ENCODE measurements at places on chromosomes 5 and 9.

GRCh38 chr5:457195-457961 lies 14.4 kb downstream of the EXOC3 start:
- no peak overlapping the region for H3K4me3 ChIP-seq
- DNase-seq: no peak
- no peaks in the 10 kb centered on the region for H3K36me3 ChIP-seq

- no peak overlapping the region for H3K27ac ChIP-seq
- H3K36me3 ChIP-seq: peaks cover 26% of the 10 kb centered on the region
- H3K27me3 ChIP-seq: no peaks in the 10 kb centered on the region
- H3K4me1 ChIP-seq: no peaks in the 10 kb centered on the region
- no peak overlapping the region for H3K4me3 ChIP-seq
Measured at GRCh38 chr5:72330712-72331111, 10.5 kb downstream of the PTCD2 start.

DNA sequence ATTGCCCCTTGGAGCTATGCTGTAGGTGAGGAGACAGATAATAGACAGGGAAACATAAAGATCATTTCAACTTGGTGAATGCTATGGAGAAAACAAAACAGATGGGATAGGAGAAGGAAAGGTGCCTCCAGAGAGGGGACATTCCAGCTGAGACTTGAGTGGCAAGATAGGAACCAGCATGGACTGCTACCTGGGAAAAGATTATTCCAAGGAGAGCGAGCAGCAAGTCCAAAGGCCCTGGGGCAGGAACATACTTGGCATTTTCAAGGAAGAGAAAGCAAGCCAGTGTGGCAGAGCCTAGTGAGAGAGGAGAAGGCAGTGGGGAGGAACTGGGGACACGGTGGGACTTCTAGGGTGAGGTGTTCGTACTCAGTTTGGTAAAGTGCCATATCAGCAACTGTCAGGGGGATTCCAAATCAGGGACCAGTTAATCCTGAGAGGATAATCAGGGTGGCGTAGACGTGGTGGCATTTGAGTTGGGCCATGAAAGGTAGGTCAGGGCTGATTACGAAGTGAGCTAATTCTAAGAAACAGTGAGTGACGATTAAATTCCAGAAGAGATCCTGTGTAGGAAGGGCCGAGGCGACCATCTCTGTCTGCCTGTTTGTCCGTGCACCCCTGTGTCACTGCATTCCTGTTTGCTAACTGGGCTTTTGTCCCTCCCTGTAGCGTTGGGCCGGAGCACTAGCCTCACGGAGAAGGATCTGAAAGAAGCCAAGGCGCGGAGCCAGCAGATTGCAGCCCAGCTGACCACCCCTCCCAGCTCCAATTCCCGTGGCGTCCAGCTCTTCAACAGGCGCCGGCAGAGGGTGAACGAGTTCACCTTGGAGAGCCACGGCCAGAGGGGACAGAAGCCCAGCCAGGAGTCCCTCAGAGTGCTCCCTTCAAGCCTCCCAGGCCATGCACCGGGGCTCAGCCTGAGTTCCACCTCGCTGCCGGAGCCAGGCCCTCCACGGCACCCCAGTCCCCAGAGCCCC lies 7.1 kb downstream of the SYNPO start:
- no peak overlapping the region for H3K27ac ChIP-seq
- H3K4me3 ChIP-seq: no peak overlapping the region
- no peaks in the 10 kb centered on the region for H3K36me3 ChIP-seq
- no peaks in the 10 kb centered on the region for H3K27me3 ChIP-seq
- DNase-seq: no peak

GRCh38 chr9:121958530-121958929 lies 134.6 kb downstream of the TTLL11 start:
- DNase-seq: no peak
- H3K27me3 ChIP-seq: no peaks in the 10 kb centered on the region
- no peak overlapping the region for H3K4me3 ChIP-seq
- H3K36me3 ChIP-seq: no peaks in the 10 kb centered on the region
- no peaks in the 10 kb centered on the region for H3K4me1 ChIP-seq
- no peak overlapping the region for H3K27ac ChIP-seq

DNA sequence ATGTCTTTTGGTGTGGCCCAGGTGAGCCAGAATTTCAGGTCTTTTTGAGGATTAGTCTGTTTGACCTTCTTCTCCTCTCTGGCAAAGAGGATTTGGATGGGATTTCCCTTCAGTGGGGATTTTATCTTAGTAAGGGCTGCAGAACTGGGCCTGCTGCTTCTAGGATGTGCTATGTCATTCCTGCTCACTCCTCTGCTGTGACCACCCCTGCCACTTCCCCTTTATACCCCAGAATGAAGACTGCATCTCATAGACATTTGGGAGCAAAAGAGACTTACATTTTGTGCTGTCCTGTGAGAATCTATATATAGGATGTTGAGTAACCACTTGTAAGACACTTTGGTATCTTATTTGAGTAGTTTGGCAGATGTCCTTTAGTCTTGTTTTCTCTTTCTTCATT lies 76.2 kb downstream of the ARHGAP26 start:
- H3K4me1 ChIP-seq: peaks cover 46% of the 10 kb centered on the region
- no peaks in the 10 kb centered on the region for H3K36me3 ChIP-seq
- H3K27ac ChIP-seq: no peak overlapping the region
- no peaks in the 10 kb centered on the region for H3K27me3 ChIP-seq

- H3K36me3 ChIP-seq: no peaks in the 10 kb centered on the region
- peak overlapping the region; percentile 68 for H3K27ac ChIP-seq
- no peak overlapping the region for H3K4me3 ChIP-seq
Measured at GRCh38 chr5:72282878-72283277, 37.2 kb downstream of the MRPS27 start.

GRCh38 chr5:132425009-132425937 lies 55.8 kb downstream of the SLC22A5 start:
- peak overlapping the region; percentile 70 for H3K27ac ChIP-seq
- no peaks in the 10 kb centered on the region for H3K36me3 ChIP-seq
- DNase-seq: no peak
- H3K4me3 ChIP-seq: no peak overlapping the region
- peaks cover 94% of the 10 kb centered on the region for H3K4me1 ChIP-seq

DNA sequence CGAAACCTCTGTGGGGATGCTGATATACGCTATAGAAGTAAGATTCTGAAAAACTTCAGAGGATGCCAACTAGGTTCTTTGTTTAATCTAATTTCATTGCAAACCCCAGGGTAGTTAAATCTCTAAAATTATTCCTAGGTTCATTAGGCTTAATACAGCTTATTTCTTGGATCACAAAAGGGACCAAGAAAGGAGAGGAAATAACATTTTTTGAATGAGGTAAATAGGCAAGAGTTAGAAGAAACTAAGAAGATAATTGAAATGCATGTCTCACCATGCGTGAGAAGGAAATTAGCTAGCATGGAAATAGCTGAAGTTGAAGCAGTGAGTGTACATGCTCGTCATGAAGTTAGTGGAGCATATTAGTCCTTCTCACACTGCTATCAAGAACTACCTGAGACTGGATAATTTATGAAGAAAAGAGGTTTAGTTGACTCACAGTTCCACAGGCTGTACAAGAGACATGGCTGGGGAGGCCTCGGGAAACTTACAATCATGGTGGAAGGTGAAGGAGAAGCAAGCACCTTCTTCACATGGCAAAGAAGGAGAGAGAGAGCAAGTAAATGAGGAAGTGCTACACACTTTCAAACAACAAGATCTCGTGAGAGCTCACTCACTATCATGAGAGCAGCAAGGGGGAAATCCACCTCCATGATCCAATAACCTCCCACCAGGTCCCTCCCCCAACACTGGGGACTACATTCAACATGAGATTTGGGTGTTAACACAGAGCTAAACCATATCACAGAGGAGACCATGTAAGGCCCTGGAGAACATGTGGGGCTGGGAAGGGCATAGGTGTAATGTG lies 125.1 kb upstream of the OSMR start:
- H3K27ac ChIP-seq: no peak overlapping the region
- no peaks in the 10 kb centered on the region for H3K27me3 ChIP-seq
- peaks cover 7% of the 10 kb centered on the region for H3K4me1 ChIP-seq
- no peak overlapping the region for H3K4me3 ChIP-seq

- H3K36me3 ChIP-seq: peaks cover 60% of the 10 kb centered on the region
- no peak for DNase-seq
- no peaks in the 10 kb centered on the region for H3K27me3 ChIP-seq
- no peak overlapping the region for H3K27ac ChIP-seq
- no peak overlapping the region for H3K4me3 ChIP-seq
Measured at GRCh38 chr5:69265931-69266330, 31.2 kb downstream of the CDK7 start.

DNA sequence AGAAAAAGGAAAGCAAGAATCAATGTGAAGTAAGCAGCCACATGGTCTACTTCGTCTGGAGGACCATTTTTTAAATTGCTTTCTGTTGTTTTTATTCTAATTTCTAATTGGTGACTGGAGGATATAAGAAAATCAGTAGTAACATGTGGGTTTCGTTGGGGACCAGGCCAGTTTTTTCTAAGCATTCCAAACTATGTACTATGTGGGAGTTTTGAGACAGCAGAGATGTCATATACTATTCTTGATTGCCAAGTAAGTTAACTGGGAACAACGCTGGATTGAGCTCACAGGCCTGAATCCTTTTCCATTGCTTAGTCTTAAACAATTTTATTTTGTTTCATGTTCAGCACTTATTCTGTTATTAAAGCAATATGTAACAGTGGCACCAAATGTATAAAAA lies 225.7 kb downstream of the TMEM167A start:
- H3K27me3 ChIP-seq: no peaks in the 10 kb centered on the region
- DNase-seq: no peak
- H3K4me3 ChIP-seq: no peak overlapping the region
- H3K27ac ChIP-seq: no peak overlapping the region
- H3K36me3 ChIP-seq: no peaks in the 10 kb centered on the region

- H3K36me3 ChIP-seq: no peaks in the 10 kb centered on the region
- H3K4me3 ChIP-seq: no peak overlapping the region
- no peaks in the 10 kb centered on the region for H3K4me1 ChIP-seq
- no peak for DNase-seq
Measured at GRCh38 chr5:75282581-75282980, 45.9 kb upstream of the ANKRD31 start.

GRCh38 chr5:134714120-134714519 lies 24.2 kb upstream of the CAMLG start:
- no peaks in the 10 kb centered on the region for H3K4me1 ChIP-seq
- no peak for DNase-seq
- no peaks in the 10 kb centered on the region for H3K27me3 ChIP-seq
- H3K27ac ChIP-seq: no peak overlapping the region
- H3K36me3 ChIP-seq: no peaks in the 10 kb centered on the region
- H3K4me3 ChIP-seq: no peak overlapping the region

GRCh38 chr9:33489066-33489465 lies 15.3 kb upstream of the NOL6 start:
- no peaks in the 10 kb centered on the region for H3K36me3 ChIP-seq

GRCh38 chr5:9799606-9800005 lies 169.5 kb upstream of the TAS2R1 start:
- H3K36me3 ChIP-seq: no peaks in the 10 kb centered on the region
- no peak overlapping the region for H3K4me3 ChIP-seq
- H3K27ac ChIP-seq: no peak overlapping the region
- no peaks in the 10 kb centered on the region for H3K27me3 ChIP-seq
- H3K4me1 ChIP-seq: no peaks in the 10 kb centered on the region
- no peak for DNase-seq

DNA sequence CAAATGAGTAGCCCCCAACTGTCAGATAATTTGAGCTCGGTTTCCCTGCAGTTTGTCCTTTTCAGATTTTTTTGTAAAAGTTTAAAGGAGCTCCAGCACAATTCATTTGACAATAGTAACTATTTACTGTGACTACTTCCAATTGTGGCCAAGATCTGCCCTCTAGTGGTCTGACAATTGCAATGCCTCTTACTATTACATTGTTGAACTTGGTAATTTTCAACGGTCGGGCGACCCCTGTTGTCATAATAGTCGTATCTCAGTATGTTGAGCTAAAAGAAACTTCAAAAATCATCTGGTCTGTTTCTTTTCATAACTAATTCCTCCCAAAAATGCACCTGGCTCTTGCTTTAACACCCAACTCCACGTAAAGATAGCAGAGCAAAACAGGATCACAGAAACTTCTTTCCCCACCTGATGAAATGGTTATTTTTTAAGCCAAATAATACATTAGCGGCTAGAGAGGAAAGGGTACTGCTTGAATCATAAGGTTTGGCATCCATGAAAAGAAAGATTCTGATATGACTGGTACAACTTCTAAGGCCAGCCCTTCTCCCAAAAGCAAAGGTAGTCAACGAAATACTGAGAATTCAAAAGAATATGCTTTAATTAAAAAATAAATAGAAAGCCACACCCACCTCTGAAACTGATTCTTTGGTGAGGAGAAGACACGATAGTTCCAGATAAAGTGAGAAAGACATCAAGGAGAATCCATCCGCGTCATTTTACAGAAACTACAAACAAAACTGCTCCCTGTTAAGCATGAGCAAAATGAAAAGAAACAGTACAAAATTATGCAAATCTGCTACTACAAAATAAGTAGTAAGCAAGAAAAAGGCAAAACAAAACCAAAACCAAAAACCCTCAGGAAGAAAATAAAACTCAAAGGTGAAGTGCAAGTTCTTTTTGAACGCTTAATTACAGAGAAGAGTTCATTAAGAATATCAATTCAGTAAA lies 76.9 kb upstream of the HTR4 start:
- H3K27ac ChIP-seq: no peak overlapping the region
- H3K36me3 ChIP-seq: no peaks in the 10 kb centered on the region
- no peak overlapping the region for H3K4me3 ChIP-seq
- H3K4me1 ChIP-seq: no peaks in the 10 kb centered on the region
- no peaks in the 10 kb centered on the region for H3K27me3 ChIP-seq

GRCh38 chr5:144369006-144369405 lies 198.3 kb downstream of the KCTD16 start:
- no peak overlapping the region for H3K27ac ChIP-seq
- H3K27me3 ChIP-seq: no peaks in the 10 kb centered on the region
- no peaks in the 10 kb centered on the region for H3K36me3 ChIP-seq
- no peaks in the 10 kb centered on the region for H3K4me1 ChIP-seq

DNA sequence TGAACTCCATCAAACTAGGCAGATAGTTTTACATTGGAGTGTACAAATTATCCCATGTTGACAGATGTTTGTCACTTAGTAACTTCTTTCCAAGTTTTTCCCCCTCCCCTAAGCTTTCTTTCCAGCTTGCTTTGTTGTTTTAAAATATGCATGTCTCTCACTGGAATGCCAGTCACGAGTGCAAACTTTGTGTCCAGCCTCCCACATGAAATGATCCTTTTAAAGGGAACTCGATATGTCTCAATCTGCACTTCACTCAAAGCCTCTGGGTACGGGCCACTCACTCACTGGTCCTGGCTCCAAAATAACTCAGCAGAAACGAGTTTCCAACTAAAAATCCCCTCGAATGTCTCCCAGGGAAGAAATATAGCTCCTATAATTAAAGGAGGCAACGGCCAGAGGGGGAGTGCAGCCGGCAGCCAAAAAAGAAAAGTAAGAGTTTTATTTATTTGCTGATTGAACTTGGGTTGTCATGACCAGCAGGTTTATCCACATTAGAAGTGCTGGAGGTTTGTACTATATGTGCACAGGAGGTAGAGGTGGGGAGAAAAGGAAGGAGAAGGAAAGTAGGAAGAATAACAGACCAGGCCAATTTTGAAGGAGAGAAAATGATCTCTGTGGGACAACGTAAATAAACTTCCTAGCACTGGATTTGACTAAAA lies 17.5 kb downstream of the NR2F1 start:
- H3K4me1 ChIP-seq: peaks cover 20% of the 10 kb centered on the region
- H3K4me3 ChIP-seq: peak overlapping the region; percentile 22

GRCh38 chr9:128213746-128214497 lies 10.7 kb downstream of the DNM1 start:
- H3K27me3 ChIP-seq: no peaks in the 10 kb centered on the region
- no peak for DNase-seq
- no peaks in the 10 kb centered on the region for H3K36me3 ChIP-seq
- peak overlapping the region; percentile 89 for H3K27ac ChIP-seq

- no peaks in the 10 kb centered on the region for H3K27me3 ChIP-seq
Measured at GRCh38 chr9:97660847-97661246, 27.2 kb downstream of the NCBP1 start.

- no peak overlapping the region for H3K4me3 ChIP-seq
- peaks cover 11% of the 10 kb centered on the region for H3K4me1 ChIP-seq
- H3K27me3 ChIP-seq: no peaks in the 10 kb centered on the region
- no peak overlapping the region for H3K27ac ChIP-seq
- no peak for DNase-seq
Measured at GRCh38 chr9:87564791-87565241, 67.1 kb downstream of the DAPK1 start.

Measured in vagina (tissue), 2 donors.